Hematopoietic multipotent progenitor cell treated with erythropoietin and hydrocortisone succinate and interleukin-3 and kit ligand, for 4 days (in vitro differentiated cells): ENCODE measurements at places on chromosomes 6 and 20.
A peak's percentile ranks its signal among the peaks of the same experiment; 100 is the strongest.

GRCh38 chr6:33672808-33673207 is 38.7 kb downstream of the UQCC2 start:
- DNase-seq: peak; percentile 72

DNA sequence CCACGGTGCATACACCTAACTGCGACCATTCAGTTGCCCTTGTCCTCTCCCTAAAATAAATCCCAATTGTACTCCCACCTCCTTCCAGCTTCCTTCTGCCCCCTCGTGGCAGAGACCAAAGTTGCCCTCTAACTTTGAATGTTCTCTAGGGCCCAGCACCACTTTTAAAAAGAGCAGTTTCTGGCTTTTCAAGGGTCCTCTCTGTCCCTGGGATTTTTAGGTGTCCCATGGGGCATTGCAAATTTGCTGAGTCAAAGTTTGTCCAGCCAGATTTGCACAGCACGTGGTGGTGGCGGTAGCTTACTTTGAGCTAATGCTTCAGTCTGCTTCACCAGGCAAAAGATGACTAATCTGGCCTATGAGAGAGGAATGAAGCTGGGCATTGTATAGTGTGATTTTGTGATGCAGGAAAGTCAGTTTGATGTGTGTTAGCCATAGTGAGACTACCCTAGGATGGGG is 100.2 kb downstream of the PERP start:
- DNase-seq: peak; percentile 48

GRCh38 chr6:35674594-35674993 is 14.1 kb downstream of the FKBP5 start:
- DNase-seq: no peak

DNA sequence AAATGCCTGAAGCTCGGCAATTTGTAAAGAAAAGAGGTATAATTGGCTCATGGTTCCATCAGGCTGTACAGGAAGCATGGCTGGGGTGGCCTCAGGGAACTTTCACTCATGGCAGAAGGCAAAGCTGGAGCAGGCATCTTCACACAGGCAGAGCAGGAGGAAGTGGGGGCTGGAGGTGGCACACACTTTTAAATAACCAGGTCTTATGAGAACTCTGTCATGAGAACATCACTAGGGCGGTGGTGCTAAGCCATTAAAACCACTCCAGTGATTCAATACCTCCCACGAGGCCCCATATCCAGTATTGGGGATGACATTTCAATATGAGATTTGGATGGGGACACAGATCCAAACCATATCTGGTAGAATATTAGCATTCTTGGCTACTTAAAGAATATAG is 345.2 kb downstream of the ARHGAP18 start:
- no peak for DNase-seq

DNA sequence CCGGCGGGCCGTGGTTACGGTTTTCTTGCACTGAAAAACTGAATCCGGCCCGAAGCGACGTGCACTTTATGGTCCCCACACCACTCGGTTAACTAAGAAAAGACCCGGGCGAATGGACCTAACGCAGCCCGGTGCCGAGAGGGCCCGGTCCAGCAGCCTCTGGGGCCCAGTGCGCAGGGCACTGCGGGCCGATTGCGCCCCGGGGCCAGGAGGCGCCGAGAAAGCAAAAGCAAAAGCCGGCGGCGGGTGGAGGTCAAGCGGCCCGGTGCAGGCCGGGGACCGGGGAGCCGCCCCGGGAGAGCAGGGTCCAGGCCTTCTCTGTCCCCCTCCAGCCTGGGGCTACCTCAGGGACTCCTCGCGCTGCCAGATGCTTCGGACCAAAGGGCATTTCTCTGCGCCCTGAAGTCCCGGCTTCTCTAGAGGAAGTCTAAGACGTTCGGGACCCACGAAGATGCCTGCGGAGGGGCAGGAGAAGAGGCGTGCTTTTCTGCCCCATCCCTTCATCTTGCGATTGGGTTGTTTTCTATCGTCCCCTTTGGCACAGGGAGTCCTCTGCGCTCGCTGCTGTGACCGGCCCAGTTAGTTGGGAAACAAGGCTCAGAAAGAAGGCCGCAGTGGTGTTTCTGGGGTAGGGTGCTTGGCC is 4.4 kb downstream of the FOXF2 start:
- DNase-seq: no peak

GRCh38 chr6:143232849-143233248 is 172.2 kb downstream of the AIG1 start:
- DNase-seq: peak; percentile 62

GRCh38 chr6:29705389-29706231 is 17.6 kb upstream of the HLA-F start:
- peak; percentile 37 for DNase-seq

DNA sequence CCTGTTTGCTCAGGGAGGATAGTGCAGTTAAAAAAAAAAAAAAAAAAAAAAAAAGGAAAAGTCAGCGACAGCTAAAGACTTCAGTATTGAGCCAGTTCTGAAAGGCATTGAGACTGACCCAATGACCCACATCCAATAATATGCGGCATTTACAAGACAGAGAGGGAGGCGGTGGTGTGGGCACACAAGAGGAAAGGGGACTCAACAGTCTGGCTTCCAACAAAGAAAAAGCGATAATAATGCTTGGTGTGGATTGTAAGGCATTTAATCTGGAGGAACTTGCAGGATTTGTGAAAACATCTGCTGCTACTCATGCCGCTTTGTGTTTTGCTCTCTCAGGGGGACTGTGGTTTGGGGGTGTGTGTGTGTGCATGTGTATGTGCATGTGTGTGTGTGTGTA is 784.3 kb upstream of the CHD6 start:
- DNase-seq: no peak
